Activated CD8-positive, alpha-beta T cell treated with anti-CD3 and anti-CD28 coated beads for 36 hours (primary cell): ENCODE measurements at places on chromosomes 3 and 15. TPM values are rescaled to one million over a fixed set of nuclear protein-coding genes. Genes with fewer than 3 reads are reported as not detected.

Gene ITPR1
- 93.9 TPM for total RNA-seq

Gene NDN
- 2.6 TPM for total RNA-seq

GRCh38 chr15:57012556-57012955 is 94.1 kb downstream of the TCF12 start:
- H3K27ac ChIP-seq, result no peak overlapping the region
- no peak overlapping the region for H3K4me3 ChIP-seq
- no peak for DNase-seq

- H3K27ac ChIP-seq, result no peak overlapping the region
- DNase-seq, result no peak
- H3K4me3 ChIP-seq, result no peak overlapping the region
- peaks cover 7% of the 10 kb centered on the region for H3K4me1 ChIP-seq
- H3K27me3 ChIP-seq, result no peaks in the 10 kb centered on the region
Observed at GRCh38 chr15:43529141-43529540, 11.7 kb downstream of the MAP1A start.

DNA sequence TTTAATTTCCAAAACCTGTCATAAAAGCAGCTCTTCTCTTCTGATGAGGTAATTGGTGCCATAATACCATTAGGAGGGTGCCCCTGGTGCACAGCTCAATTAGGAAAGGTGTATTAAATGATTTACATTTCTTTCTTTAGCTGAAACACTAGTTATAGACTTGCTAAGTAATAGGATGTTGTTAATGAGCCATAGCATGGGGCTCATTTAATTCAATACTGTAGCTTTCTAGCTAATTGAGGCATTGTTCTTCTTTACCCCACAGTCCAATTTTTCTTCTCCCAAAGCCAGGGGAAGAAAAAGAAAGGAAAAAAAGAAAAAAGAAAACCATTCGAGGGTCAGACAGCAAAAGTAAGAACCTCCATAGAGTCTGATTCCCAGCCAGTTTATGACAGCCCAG is 164.0 kb upstream of the HES1 start:
- no peaks in the 10 kb centered on the region for H3K36me3 ChIP-seq
- no peak overlapping the region for H3K27ac ChIP-seq
- H3K4me3 ChIP-seq, result no peak overlapping the region
- H3K27me3 ChIP-seq, result peaks cover 33% of the 10 kb centered on the region
- H3K4me1 ChIP-seq, result peaks cover 18% of the 10 kb centered on the region

- peaks cover 3% of the 10 kb centered on the region for H3K27me3 ChIP-seq
- H3K4me3 ChIP-seq, result no peak overlapping the region
- H3K27ac ChIP-seq, result no peak overlapping the region
- H3K36me3 ChIP-seq, result no peaks in the 10 kb centered on the region
Observed at GRCh38 chr15:80584561-80584964, 110.5 kb upstream of the ABHD17C start.

GRCh38 chr3:52763466-52763865 is 7.3 kb downstream of the NEK4 start:
- peaks cover 6% of the 10 kb centered on the region for H3K4me1 ChIP-seq
- H3K4me3 ChIP-seq, result no peak overlapping the region
- H3K27ac ChIP-seq, result no peak overlapping the region
- no peaks in the 10 kb centered on the region for H3K27me3 ChIP-seq
- peaks cover 20% of the 10 kb centered on the region for H3K36me3 ChIP-seq

DNA sequence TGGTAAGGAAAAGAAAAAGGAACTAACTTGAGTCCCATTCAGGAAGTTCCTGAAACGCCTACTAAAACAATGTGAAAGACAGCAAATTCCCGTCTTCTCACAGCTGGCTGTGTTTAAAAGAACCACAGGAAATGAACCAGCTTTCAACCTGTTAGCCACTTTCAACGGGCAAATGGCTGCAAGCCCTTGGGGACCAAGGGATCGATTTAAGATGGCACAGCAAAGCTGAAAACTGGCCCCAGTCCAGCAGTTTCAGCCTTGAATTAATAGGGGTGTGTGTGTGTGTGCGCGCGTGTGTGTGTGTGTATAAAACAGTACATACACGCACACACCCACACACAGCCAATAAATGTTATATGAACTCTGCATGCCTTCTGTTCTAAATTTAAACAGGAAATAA is 168.7 kb upstream of the TMCO5A start:
- H3K27ac ChIP-seq, result no peak overlapping the region
- no peak overlapping the region for H3K4me3 ChIP-seq
- peaks cover 2% of the 10 kb centered on the region for H3K27me3 ChIP-seq
- H3K36me3 ChIP-seq, result no peaks in the 10 kb centered on the region

DNA sequence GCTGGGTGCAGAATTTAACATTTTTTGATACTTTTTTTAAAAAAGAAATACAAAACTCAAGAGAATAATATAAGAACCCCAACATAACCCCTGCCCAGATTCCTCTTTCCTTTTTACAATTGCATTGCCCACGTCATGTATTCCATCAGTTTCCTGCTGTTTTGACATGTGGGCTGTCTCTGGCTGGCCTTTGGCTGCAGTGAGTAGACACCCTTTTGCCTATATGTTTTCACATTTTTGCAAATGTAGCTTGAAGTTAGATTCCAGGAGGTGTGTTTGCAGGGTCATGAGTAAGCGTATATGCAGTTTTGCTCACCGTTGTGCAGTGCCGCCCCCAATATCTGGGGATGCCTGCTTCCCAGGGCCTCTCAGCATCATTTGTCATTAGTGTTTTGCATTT is 28.0 kb upstream of the ATP10A start:
- peaks cover 3% of the 10 kb centered on the region for H3K27me3 ChIP-seq
- H3K4me3 ChIP-seq, result no peak overlapping the region
- H3K27ac ChIP-seq, result no peak overlapping the region
- no peaks in the 10 kb centered on the region for H3K36me3 ChIP-seq

- no peak overlapping the region for H3K4me3 ChIP-seq
- DNase-seq, result no peak
- no peaks in the 10 kb centered on the region for H3K27me3 ChIP-seq
- no peak overlapping the region for H3K27ac ChIP-seq
Observed at GRCh38 chr3:196691386-196691785, 20.7 kb downstream of the CEP19 start.

DNA sequence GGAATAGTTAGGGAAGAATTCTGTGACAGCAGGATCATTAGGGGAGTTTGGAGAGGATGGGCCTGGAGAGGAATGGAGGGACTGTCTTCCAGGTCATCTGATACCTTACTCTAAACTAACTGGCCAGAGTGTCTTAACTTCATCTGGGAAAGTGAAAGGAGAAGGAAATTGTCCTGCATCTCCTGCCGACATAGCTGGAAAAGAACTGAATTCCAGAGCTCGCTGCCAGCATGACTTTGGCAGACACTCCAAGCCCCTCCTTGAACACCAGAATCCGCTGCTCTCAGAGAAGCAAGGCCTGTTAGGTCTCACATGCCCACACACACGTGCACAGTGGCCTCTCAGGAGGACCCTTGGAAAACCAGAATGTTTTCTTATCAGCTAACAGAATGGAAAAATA is 10.5 kb downstream of the ABI3BP start:
- no peak for DNase-seq
- H3K36me3 ChIP-seq, result no peaks in the 10 kb centered on the region
- no peaks in the 10 kb centered on the region for H3K4me1 ChIP-seq

DNA sequence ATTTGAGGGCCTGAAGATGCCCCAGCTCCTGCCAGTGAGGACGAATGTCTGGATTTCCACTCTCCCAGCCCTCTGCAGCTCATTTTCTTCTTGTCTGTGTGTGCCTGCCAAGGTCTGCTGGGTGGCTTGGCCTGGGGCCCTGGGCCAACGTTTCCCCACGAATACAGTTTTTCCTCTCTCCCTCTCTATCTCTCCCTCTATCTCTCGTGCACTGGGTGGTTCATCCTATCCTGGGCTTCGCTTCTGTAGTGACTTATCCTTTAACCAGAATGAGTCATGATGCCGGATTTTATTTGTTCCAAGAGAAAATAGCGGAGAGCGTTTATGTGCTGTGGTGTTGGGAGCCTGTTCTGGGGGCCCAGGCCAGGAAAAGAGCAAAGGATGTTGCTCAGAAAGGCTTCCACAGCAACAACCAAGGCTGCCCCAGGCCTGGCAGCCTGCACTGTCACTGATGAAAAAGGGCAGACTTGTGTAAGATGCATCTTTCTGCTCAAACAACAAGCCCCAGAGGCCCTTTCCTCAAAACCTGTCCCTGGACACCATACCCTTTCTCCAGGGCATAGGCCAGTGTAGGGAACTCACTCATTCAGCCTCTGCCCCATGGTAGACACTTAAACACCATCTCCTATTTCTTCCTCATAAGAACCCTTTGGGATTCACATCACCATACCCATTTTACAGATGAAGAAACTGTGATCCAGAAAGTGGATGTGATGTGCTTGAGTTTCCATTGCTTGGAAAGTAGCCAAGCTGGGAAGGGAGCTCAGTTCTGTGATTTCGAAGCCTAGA is 47.3 kb downstream of the ITGA11 start:
- peaks cover 6% of the 10 kb centered on the region for H3K4me1 ChIP-seq
- H3K27ac ChIP-seq, result no peak overlapping the region
- no peaks in the 10 kb centered on the region for H3K36me3 ChIP-seq
